ENCODE measurements at places on chromosomes 12 and 14.

GRCh38 chr12:92418381-92418780, 272.7 kb upstream of the BTG1 start:
- no peak for DNase-seq

DNA sequence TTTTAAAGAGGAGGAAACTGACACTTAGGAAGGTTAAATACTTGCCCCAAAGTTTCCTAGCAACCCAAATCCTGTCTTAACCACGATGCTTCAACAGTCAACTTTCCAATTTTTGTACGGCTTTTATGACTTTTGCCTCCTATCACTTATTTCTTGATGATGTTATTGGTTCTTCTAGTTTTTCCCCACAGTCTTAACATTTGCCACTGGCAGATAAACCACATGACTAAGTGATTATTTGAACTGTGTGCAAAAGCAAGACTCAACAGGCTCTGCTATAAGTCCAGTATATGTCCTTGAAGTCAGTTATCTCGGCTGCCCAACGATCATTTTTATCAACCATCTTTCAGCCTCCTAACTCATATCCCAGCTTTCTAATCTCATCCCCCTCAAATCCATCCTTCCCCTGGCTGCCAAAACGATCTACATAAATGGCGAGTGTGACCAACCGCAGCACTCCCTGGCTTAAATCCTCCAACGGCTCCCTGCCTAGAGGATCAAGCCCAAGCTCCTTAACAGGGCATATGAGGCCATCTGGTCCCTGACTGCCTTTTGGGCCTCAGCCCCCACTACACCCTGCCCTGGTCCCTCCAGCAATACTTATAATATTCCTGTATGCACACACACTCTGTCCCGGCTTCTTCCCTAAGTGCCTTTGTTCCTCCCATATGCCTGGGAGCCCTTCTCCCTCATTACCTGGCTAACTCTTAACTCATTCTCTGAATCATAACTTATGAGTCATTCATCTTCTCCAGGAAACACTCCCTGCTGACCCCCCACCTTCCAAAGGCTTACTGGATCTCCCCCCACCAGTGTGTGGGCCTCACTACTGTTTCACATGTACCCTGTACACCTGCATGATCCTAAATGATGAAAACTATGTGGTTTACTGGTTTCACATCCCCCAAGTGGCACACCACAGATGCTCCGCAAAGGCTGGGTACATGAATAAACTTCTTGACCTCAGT, 8.8 kb downstream of the VPS37B start:
- DNase-seq, result peak; percentile 67

- peak; percentile 62 for DNase-seq
Measured at GRCh38 chr12:94140556-94140955, 7.8 kb upstream of the PLXNC1 start.

DNA sequence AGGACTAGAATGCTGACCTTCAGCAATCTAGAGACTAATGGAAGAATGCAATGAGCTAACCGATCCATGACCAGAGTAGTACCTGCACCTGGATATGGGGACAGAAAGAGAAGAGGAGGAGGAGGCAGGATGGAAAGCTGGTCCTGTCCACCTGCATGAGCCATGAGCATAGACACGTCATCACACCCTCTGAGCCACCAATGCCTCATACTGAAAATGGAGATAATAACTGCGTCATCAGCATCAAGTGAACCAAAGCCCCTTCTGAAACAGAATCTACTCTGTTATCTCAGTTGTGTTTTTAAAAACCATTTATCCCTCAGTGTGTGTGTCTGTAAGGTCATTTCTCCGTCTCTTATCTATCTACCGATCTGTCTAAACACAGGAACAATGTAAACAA, 327.0 kb downstream of the BCL11B start:
- no peak for DNase-seq

- no peak for DNase-seq
Measured at GRCh38 chr12:112813836-112814235, 22.3 kb downstream of the RPH3A start.

DNA sequence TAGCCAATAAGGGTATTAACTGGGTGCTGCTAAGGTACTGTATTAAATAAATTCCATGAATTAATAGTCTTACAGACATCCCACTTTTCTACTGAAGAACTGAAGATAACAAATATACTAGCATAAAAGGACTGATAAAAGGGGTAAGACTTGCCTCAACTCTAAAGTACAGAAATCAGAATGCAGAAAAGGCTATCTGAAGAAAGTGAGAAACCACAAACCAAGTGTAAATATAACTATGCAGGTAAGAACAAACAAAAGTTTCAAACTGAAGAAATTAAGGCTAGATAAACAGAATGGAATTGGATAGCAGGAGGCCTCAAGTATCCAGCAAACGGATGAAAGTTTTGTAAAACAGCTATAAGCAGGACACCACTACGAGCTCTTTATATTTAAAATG, 29.5 kb downstream of the YAF2 start:
- DNase-seq, result no peak

Measured in activated CD4-positive, alpha-beta T cell treated with anti-CD3 and anti-CD28 coated beads, Interleukin-2, amount 50 U/mL, for 48 hours (primary cell).